ENCODE measurements at places on chromosomes 12 and 14.
A peak's percentile ranks its signal among the peaks of the same experiment; 100 is the strongest.

DNA sequence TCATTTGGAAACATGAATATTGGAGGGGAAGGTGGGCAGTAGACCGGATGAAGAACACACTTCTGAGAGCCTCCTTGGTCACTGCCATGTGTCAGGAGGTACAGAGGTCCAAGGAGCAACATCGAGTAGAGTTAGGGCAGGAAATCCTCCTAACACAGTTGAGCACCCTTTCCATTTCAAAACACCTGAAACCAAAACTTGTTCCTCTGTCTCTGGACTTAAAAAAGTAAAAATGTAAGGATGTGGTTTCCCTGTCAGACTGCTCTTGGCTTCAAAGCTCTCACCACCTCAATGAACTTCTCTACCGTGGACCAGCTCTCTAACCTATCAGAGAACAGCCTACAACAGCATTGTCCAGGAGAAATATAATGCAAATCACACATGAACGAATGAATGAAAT lies 573.9 kb downstream of the NOVA1 start:
- no peak for DNase-seq

GRCh38 chr12:91562476-91562875 lies 379.9 kb upstream of the DCN start:
- DNase-seq = no peak

DNA sequence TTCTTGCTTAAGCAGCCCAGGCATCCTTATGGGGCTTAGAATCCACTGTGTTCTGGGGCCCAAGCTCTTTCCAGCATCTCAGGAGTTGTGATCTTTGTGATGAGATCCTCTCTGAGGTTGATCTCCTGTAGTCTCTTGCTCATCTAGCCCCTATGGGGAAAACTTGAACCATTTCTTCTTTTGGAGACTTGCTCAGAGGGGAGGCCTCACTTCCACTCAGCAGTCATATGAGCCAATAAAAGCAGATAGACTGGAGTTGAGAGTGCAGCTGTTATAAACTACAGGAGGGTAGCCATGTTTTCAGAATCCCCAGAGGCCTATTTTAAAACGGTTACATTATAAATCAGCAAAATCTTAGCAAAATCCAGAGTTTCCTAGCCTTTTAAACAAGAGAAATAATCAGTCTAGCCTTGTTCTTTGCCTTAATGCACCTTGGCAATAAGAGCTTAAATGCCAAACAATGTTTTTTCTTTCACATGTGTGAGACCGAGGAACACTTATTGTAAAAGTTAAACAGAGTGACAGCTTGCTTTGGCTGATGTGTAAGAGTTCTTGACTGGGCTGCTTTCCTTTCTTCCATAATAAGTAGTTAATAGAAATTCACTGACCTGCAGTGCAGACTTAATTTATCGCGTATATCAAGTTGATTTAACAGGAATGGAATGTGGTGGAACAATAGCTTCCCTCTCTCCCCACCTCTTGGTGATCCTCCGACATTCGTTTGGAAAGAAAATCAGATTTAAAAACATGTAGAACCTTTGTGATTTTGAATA lies 168.3 kb downstream of the NEDD1 start:
- no peak for DNase-seq

- DNase-seq = no peak
Measured at GRCh38 chr14:99238216-99238615, 33.8 kb downstream of the BCL11B start.

DNA sequence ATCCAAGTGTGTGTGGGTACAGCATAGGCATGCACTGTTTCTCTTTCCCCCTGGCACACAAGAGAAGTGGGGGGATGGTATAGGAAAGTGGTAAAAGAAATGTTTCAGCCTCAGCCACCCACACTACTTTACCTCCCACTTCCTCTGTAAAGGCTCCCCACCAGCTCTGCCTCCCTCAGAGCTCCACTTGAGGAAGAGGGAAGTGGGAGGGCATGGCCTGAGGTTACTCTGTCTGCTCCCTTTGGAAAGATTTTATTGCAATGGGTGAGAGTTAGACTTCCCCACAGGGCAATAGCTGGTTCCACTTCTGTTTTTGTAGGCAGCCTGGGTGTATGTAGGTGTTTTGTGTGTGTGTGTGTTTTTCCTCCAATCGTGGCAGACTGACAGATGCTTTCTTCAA lies 145.3 kb downstream of the SSPN start:
- DNase-seq = no peak

DNA sequence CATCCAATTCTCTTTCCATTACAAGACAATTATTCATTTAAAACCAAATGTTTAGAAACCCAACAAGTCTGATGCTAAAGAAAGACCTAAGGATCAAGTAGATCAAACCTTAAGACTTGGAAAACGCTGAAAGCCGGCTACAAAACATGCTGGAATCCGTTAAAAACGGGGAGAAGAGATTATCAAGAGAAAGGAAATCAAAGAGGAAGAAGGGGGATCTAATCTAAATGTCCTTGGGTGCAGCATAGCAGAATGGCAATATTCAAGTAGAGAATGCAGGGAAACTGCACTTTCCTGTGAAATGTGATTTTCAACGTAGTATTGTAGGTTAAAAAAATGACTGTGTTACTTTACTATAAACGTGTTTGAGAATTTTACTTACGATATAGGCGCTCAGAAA lies 1.3 kb downstream of the PPP1R13B start:
- DNase-seq = no peak

DNA sequence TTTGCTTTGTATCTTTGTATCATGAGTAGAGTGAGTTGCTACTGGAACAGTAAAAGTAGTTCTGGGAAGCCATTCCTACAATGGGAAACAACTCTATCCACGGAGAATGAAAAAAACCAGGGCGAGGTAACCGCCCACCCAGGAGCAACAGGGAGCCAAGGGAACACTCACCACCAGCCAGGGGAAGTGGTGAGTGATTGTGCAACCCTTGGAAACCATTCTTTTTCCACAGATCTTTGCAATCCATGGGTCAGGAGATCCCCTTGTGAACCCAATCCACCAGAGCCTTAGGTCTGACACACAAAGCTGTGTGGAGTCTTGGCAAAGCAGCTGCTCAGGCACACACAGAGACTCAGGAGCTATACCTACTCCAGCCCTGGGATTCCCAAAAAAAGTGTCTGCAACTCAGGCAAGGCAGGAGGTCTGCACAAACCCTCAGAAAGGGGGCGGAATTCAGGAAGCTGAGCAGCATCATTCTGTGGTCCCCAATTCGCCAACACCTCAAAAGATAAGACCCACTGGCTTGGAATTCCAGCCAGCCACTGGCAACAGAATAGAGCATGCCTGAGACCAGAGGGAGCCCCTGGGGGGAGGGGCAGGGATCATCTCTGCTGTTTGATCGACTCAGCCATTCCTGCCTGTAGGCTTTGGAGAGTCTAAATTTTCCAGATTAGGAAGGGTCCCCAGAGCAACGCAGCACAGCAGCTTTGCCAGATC lies 52.1 kb upstream of the PPFIA2 start:
- peak; percentile 36 for DNase-seq

DNA sequence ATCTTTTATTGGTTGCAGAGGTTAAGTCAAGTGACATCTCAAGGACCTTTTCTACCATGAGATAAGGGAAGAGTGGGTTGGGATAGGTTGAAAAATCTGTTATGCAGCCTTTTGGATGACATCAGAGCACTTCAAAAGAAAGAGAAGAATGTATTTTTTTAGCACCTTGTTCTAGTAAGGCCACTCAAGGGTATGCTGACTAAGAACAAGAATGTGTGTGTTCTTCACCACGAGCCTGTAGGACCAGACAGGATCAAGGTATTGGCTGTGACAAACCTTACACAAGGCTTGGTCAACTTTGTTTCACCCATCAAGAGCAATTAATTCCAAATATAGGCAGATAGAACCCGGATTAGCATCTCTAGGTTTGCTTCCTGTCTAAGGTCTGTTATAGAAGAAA lies 142.5 kb downstream of the SAMD4A start:
- DNase-seq = no peak

GRCh38 chr14:101473045-101473729 lies 88.1 kb upstream of the DIO3 start:
- no peak for DNase-seq

- DNase-seq = no peak
Measured at GRCh38 chr12:120093336-120093591, 23.3 kb downstream of the RAB35 start.

DNA sequence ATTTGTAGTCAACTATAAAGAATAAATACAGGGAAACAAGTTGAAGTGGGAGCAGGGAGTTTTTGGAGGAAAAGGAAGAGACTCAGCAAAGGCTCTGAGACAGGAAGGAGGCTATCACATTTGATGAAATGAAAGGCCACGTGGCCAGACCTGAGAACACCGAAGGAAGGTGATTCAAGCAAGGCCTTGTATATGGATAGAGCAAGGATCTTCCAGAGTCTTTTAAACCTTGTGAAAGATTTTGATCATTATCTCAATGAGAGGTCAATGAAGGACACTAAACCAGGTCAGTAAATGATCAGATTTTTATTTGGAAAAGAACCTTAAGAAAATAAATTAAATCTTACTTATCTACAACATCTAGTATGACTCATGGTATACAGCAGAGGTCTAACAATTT lies 523.5 kb downstream of the SLC16A7 start:
- no peak for DNase-seq

- no peak for DNase-seq
Measured at GRCh38 chr12:119060847-119061796, 79.8 kb downstream of the SRRM4 start.

GRCh38 chr12:14558473-14558959 lies 9.2 kb downstream of the PLBD1 start:
- no peak for DNase-seq

DNA sequence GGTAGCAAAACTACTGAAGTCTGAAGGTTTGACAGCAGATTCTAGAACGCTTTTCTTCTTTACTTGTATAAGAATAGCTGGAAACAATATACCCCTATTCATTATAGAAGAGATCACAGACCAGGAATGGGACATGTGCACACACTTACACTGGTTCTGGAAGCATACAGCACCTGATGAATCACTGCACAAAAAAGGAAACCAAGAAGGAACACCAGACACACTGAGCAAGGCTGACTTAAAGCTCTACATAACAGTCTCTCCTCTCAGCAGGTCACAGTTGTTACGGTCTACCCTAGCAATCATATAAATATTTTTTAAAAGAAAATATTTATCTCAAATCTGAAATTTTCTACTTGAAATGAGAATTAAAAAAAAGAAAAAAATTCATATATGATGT lies 13.5 kb downstream of the ATP2B1 start:
- DNase-seq = peak; percentile 41

DNA sequence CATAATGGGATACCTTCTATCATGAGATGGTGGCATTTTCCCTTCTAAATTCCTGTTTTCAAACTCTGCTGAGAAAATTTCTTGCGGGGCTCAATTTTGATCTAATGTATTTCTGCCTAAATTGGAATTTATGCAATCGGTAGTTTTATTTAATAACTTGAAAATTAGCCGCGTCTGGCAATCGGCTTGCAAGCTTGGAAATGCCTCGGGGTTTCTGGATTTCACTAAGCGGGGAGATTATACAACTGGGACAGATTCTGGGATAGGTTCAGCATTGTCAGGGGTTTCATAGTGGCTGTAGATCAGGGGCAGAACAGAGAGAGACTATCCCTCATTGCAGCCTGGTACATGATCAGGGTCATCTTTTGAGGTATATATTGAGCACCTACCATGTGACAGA lies 8.6 kb downstream of the CCDC60 start:
- no peak for DNase-seq

DNA sequence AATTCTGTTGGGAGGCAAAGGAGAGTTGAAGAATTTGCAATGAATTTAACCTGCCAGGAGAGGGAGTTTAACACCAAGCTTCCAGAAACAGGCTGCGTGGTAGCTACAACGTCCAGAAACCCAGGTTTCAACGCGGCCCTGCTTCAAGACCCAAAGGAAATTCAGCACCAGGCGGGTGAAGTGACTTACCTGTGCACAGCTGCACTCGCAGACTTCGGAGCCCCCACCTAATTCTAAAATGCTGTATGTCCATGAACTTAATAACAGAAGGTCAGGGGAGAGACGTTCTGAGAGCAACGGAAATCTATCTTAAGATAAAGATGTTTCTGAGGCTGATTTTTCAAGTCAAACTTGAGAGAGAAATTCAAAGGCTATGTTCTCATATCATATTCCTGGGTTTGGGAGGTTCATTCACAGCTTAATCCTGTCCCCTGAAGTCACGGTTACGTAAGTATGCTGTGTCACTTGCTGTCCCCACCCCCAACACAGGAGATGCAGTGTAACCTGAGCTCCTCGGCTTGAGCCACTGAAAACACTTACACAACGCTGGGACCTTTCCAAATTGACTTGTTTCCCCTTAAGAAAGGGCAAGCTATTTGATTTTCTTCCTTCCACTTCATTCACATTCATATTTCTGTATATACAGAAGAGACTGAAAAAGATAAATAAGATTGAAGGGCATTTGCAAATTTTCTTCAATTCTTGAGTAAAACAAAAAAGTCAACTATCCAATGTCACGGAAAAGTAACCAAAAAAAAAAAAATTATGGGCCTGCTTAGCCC lies 22.7 kb downstream of the CLIP1 start:
- peak; percentile 83 for DNase-seq

- no peak for DNase-seq
Measured at GRCh38 chr12:79331870-79332269, 358.9 kb downstream of the PAWR start.

DNA sequence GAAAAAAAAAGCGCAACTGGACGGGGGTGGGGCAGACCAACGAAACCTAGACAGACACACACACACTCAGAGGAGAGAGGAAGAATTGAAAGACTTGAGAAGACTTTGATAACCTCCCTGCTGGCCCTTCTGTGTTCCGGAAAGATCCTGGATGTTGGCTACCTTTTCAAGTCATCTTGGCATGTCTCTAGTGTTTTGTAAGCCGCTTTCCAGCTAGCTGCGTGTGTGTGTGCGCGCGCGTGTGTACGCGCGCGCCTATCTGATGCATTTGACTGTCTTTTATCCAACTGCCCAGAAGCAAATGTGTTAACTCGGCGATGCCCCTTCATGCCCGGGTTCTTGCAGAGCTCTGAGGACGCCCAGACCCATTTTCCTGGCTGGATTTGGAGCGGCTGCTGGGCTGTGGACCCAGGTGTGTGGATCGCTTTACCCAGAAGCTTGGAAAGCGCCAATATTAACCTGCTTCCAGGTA lies 664 bp downstream of the LRFN5 start:
- DNase-seq = no peak

DNA sequence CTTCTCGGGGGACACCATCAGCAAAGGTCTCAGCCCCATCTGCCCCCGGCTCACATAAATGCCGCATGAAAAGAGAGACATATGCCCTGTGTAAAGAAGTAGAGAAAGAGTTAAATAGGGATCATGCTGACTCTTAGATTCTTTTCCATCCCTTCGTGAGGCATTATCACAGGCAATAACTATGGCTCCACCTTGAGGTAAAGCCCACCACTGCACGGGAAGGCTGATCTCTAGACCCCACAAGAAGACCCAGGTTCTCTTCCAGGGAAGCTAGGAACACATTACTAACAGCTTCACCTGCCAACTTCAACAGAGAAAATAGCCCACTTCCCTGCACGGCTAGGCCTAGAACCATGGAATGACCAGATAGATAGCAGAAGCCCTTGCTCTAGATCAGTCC lies 14.1 kb upstream of the NOP2 start:
- no peak for DNase-seq

GRCh38 chr12:101795013-101795412 lies 35.7 kb downstream of the GNPTAB start:
- no peak for DNase-seq

GRCh38 chr12:82758749-82759330 lies 72.1 kb downstream of the TMTC2 start:
- DNase-seq = no peak

- no peak for DNase-seq
Measured at GRCh38 chr12:94736004-94736403, 85.6 kb upstream of the TMCC3 start.
